ENCODE measurements at places on chromosomes 3 and 15.
A peak's percentile ranks its signal among the peaks of the same experiment; 100 is the strongest.

GRCh38 chr3:12187448-12188327, 29.0 kb upstream of the TIMP4 start:
- peak; percentile 66 for DNase-seq

- no peak for DNase-seq
Observed at GRCh38 chr15:47485419-47485818, 231.9 kb upstream of the SEMA6D start.

- DNase-seq = no peak
Observed at GRCh38 chr3:108182339-108182738, 39.9 kb downstream of the IFT57 start.

- DNase-seq = no peak
Observed at GRCh38 chr3:8341821-8342247, 159.8 kb upstream of the LMCD1 start.

- DNase-seq = no peak
Observed at GRCh38 chr15:29621616-29622015, 200.7 kb downstream of the TJP1 start.

GRCh38 chr3:58062472-58062871, 54.2 kb downstream of the FLNB start:
- no peak for DNase-seq

DNA sequence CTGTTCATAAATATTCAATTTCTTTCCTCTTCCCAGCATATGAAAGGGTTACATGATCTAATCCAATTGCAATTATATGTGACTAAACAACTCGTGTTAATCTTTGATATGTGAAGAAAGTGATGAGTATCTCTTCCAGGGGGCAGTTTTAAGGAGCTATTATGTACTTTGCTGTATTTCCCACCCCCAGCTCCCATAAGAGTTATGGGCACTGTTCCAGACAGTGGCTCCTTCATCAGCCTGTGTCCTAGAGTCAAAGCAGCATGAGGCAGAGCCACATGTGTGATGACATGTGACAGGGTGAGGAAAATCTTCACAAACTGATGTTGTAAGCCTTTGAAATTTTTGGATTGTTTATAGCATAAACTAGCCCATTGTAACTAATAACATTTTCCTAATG, 315.4 kb downstream of the DIPK2A start:
- no peak for DNase-seq

- DNase-seq = no peak
Observed at GRCh38 chr15:44102675-44103254, 92.3 kb downstream of the FRMD5 start.
